ENCODE measurements at places on chromosomes 11 and 22.

GRCh38 chr22:27331526-27332281, 469.9 kb downstream of the MN1 start:
- no peak for DNase-seq

GRCh38 chr11:12074529-12075195, 35.7 kb upstream of the MICAL2 start:
- DNase-seq, result no peak

GRCh38 chr22:41540006-41540315, 4.3 kb downstream of the POLR3H start:
- DNase-seq, result no peak

DNA sequence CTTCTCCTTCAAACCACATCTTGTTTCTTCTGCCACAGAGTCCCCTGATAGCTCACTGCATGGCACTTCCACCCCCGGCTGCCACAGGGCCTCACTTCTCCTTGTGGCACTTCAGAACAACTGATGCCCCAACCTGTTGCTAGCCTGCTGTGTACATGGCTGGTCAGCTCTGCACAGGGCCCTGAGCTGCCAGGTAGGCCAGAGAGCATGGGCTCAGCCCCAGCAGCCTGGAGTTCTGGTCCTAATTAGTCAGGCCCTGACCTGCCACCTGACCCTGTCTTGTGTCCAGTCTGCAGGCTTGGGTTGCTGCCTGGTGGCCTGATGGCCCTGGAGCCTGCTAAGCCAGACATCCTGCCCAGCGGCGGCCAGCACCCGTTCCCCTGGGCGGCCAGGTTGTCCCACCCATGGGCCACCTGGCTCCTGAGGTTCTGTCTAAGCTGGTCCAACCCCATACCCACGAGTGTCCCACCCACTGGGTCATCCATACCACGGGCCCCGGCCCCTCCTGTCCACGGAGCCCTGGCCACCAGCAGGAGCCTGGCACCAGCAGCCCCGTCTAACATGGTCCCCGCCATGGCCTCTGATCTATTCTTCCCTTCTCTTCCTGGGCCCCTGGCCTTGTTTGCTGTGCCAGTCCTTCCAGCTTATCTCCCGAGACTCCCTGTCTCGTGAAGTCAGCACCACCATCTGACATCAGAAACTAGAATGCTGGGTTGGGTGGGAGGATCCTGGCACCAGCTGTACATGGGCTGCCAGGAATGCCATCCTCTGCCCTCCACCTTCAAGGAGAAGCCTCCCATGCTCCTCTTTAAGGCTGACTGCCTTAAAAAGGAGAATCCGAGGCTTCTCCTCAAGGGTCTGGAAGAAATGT, 3.1 kb upstream of the CERK start:
- DNase-seq, result no peak

GRCh38 chr22:35837101-35837727, 119.5 kb downstream of the APOL5 start:
- DNase-seq, result no peak
